Sigmoid colon (tissue), 7 donors: ENCODE measurements at places on chromosomes 1 and 21. TPM values are rescaled to one million over a fixed set of nuclear protein-coding genes. Genes with fewer than 3 reads are reported as not detected.
A peak's percentile ranks its signal among the peaks of the same experiment; 100 is the strongest.

The CTSE gene
- not detected for total RNA-seq

The DCST1 gene
- not detected for total RNA-seq

DNA sequence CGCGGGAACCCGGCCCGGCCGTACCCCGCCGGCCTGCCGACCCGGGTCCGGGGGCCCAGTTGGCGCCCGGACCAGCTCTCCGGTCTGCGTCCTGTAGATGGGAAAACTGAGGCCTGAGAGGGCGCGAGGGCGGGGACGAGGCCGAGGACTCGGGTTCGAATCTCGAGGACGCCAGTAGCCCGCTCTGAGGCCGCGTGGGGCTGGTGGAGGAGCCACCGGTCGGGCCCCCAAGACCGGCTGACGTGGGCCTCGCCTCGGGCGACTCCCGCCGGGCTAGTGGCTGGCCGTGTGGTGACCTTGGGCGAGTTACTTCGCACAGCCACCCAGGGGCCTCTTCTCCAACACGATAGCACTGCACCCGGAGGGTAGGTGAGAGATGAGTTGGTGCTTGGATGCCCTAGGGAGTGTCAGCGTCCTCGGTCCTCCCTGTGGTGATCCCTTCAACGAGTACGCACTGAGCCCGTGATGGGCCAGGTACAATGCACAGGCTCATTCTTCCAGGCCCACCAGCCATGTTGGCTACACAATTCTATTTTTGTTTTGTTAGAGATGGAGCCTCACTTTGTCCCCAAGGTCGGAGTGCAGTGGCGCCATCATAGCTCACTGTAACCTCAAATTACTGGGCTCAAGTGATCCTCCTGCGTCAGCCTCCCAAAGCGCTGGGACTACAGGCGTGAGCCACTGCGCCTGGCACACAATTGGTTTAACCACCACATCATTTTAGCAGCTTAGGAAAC, 404 bp upstream of the SCMH1 start:
- peak; percentile 70 for DNase-seq

GRCh38 chr1:96234299-96234698, 487.3 kb upstream of the PTBP2 start:
- peak; percentile 65 for DNase-seq

GRCh38 chr1:101162736-101163735, 73.8 kb upstream of the S1PR1 start:
- no peak for DNase-seq

DNA sequence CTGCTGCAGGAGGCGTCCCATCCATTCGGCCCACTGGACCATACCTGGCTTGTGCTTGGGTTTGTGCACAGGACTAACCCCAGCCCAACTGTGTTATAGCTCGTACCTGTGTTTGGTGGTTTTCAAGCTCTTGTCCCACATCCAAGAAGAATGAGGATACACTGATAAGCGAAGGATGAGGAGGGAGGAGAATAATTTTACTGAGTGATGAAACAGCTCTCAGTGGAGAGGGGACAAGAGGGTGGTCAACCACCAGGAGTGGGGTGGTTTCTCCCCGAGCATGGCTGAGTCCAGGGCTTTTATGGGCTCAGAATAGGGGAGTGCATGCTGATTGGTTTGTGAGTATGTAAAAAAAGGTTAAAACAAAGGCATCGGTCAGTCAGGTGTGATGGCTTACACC, 12.1 kb upstream of the USP48 start:
- DNase-seq: no peak

DNA sequence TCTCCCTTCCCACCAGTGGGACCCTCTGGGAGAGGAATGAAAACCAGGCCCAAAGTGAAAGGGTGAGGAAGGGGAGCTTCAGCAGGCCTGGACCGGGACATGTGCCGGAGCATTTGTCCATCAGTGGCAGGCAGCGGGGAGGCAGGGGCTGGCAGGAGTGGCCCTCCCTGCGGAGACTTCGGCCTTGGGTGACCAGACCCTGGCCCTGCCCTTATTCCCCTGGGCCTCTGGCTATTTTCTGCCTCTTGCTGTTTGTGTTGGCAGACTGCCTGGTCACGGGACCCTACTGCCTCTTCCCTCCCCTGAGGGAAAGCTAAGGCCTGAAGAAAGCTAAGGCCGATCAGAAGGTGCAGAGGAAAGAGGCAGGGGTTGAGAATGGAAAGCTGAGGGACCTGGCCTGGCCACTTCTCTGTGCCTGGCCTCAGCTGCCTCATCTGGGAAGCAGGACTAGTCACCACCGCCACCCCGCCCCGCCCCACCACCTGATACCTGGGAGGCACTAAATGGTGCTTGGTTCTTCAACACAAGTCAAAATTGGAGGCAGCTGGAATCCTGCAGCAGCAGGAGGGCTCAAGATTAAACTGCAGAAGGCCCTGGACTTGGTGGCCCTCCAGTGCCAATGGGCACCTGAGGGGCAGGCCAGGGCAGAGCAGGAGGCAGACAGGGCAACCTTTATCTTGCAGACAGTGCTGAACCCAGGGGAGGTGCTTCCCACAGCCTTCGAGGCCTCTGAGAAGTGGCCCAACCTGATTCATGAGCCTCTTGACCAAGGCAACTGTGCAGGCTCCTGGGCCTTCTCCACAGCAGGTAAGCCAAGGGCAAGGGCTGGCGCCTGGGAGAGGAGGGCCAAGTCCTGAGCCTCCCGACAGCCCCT, 7.9 kb downstream of the TINAGL1 start:
- peak; percentile 95 for DNase-seq

DNA sequence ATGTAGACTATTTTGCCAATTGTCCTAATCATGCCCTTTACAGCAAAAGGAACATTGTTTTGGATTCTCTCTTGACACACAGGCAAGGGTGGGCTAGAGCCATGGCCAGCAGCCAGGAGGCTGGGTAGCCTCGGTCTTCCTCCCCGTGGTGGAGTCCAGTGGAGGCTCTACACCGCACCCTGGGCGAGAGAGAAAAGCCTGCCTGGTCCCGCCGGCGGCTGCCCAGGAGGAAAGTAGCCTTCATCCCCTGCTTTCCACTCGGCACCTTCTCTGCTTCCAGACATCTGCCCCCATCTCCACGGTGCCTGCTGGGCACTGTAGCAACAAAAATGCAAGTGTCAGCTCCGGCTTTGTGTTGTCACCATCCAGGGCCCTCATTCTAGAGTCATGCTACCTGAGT, 21.6 kb downstream of the PROK1 start:
- DNase-seq: no peak

DNA sequence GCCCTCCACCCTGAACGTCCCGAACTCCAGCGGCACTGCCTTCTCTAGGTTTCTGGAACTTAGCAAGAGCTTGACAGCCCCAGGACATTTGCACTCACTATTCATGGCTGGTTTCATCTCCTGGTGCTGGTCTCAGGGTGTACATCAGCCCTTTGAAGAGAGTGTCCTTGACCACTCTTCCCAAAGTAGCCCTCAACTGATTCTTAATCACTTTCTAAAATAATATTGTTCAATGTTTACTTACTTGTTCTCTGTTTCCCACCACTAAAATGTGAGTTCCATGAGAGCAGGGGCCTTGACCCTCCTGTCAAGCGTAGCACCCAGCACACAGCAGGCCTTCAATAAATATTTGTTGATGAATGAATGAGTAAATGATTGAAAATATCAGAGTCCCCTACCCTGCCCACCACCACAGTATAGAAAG, 262.5 kb downstream of the RHOU start:
- DNase-seq: no peak

- DNase-seq: no peak
Observed at GRCh38 chr1:162138112-162138511, 68.6 kb downstream of the NOS1AP start.

DNA sequence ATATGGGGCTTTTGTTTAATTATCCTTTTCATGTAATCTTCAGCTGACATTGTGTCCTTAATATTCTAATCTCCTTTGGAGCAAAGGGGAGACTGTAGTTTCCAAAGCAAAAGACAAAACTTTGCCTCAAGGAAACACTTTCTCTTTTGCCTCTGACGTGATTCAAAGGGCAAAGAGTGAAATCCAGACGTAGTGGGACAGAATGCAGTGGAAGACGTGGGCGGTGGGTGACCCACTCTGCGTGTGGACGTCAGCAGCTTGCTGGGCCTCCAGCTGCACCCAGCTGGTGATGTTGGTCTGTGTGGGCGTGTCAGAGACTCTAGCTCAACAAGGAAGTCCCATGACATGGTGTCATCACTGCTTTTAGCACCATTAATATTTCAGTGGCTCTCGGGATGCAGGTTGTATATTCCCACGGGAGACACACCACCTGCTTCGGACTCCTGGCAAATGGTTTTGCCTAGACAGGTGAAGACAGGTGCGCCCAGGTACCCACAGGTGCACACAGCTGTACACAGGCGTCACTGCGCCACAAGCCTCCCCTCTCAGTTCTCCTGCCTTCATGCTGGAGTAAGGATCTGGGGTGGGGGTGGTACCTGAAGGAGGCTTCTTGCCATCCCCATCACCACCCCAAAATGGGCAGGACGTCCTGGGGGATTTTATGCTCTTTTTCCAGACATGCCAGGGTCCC, 292.1 kb upstream of the VAMP3 start:
- DNase-seq: peak; percentile 94

The GBP7 gene
- not detected for total RNA-seq

GRCh38 chr1:22282364-22282995, 139.6 kb upstream of the WNT4 start:
- no peak for DNase-seq

DNA sequence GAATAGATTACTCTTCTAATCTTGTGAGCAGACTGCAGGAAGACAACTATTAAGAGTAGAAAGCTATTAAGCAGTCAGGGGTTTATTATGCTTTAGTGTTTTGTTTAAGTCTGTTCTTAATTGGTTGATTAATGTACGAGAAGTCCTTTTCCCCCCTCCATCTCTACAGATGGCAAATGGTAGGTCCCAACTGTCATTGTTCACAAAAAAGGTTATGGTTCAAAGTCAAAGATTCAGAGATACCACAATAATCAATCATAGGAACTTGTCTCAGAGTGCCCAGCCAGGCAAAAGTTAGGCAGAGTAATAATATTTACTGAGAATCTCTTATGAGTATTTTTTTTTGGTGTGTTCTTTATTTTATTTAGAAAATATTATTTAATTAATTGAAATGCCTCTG, 26.8 kb downstream of the NFIA start:
- no peak for DNase-seq

- DNase-seq: no peak
Observed at GRCh38 chr1:85074365-85074964, 26.2 kb upstream of the MCOLN3 start.

The FAM177B gene
- total RNA-seq: 0.54 TPM

DNA sequence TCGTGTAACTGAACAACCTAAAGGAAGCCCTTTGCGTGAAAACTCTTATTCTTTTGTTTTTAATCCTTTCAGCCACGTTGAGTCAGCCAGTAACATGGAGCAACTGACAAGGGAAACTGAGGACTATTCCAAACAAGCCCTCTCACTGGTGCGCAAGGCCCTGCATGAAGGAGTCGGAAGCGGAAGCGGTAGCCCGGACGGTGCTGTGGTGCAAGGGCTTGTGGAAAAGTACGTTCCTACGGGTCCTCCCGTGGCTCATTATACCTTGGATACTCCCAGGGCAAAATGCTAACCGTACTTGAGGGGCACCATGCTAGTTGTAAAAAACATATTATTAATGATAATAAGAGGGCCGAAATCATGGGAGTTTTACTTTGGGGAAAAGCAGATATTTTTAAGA, 49.4 kb downstream of the LAMC2 start:
- DNase-seq: no peak

The OXCT2 gene
- 2.0 TPM for total RNA-seq

The KCNE1 gene
- total RNA-seq: 1.8 TPM

DNA sequence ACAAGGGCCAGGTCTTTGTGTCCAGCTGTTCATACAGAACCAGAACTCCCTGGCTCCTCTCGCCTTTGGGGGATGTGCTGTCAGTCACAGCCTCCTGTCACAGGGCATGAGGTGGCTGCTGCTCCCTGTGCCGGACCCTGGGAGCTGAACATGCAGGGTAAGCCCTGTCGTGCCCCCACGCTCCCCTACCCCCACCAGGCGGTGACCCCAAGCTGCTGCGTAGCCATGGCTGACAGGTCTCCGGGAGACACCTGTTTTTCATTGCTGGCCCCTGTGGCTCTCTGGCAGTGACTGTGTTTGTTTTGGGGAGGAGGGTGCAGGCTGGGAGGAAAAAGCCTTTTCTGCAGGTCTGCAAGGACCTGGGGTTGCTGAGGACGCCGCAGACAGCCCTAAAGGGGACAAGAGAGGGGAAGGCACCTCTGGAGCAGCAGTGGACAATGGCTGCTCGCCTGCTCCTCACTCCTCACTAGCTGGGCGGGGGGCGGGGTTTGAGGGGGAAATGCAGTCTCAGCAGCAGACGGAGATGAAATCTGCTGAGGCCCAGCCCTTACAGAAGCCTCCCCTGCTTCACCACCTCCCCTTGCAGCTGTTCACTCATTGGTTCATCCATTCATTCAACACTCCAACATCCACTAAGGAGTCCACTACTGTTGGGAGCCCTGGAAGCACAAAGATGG, 81.4 kb downstream of the TRABD2B start:
- DNase-seq: no peak
